ENCODE measurements at places on chromosomes 1 and 21.

GRCh38 chr1:238177960-238178645 is 287.4 kb upstream of the ZP4 start:
- DNase-seq, result no peak

DNA sequence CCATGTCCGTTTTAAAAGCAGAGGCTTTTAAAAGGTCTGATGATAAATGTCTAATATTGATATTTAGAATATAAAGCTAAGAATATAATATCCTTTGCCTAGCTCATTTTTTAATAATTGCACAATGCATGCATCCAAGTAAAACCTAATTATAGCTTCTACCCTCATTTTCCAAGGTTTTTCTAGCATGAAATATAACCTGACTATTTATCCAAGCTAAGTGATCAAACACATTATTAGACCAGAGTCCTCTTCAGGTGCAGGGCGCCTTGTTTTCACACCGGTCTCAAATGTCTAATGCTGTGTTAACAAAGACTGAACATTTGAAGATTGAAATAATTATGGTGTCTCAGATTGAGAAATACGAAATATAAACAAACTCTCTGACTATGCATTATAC is 648.9 kb upstream of the CXADR start:
- no peak for DNase-seq

GRCh38 chr1:185645162-185645640 is 89.0 kb upstream of the HMCN1 start:
- no peak for DNase-seq

- DNase-seq, result no peak
Measured at GRCh38 chr1:171220581-171221054, 27.7 kb upstream of the FMO1 start.

- DNase-seq, result no peak
Measured at GRCh38 chr1:57300186-57300585, 123.7 kb downstream of the DAB1 start.

- no peak for DNase-seq
Measured at GRCh38 chr1:245984390-245985155, 522.5 kb downstream of the SMYD3 start.

GRCh38 chr1:93446837-93447451 is 974 bp upstream of the FNBP1L start:
- no peak for DNase-seq

DNA sequence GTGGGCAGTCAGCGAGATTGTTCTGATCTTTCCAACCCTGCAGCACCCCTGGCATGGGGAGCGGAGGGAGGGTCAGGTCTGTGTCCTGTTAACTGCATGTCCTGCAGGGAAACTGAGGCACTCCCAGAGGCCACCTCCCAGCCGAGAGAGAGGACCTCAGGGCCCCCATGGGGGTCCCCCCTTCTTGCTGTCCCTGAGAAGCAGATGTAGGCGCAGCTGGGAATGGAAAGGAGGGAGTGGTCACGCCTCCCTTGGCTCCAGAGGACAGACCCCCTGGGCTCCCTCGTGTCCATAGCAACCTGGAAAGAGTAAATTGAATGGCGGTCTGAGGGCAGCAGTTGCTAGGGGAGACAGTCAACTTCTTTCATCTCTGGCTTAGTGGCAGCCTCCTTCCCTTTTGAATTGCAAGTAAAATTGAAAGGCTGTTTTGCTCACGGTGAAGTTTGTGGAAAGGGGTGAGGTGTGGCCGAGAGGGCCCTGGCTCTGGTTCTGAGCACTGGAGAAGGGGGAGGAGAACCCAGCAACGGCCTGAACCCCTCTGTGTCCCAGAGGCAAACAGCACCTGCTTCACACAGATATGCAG is 4.9 kb downstream of the CROCC start:
- DNase-seq, result no peak

DNA sequence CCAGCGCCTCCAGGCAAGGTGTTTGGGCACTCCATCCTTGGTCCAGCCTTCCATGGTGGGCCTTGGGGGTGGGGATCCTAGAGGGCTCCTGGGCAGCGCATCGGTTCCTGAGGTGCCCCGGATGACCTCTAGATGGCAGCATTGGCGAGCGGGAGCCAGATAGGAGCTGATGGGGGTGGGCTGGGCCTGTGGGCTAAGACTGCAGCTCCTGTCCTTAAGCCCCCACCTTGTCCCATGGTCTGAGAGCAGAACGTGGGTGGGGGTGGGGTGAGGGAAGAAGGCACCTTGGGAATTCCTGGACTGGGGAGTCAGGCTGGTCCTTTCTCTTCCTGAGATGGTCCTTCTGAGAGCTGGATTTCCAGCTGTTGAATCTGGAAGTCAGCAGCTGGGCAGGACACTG is 93.4 kb upstream of the CSF3R start:
- DNase-seq, result peak; percentile 67

- DNase-seq, result no peak
Measured at GRCh38 chr1:200238311-200238710, 171.5 kb downstream of the ZNF281 start.

GRCh38 chr21:38780879-38781278 is 24.9 kb upstream of the ETS2 start:
- peak; percentile 13 for DNase-seq

DNA sequence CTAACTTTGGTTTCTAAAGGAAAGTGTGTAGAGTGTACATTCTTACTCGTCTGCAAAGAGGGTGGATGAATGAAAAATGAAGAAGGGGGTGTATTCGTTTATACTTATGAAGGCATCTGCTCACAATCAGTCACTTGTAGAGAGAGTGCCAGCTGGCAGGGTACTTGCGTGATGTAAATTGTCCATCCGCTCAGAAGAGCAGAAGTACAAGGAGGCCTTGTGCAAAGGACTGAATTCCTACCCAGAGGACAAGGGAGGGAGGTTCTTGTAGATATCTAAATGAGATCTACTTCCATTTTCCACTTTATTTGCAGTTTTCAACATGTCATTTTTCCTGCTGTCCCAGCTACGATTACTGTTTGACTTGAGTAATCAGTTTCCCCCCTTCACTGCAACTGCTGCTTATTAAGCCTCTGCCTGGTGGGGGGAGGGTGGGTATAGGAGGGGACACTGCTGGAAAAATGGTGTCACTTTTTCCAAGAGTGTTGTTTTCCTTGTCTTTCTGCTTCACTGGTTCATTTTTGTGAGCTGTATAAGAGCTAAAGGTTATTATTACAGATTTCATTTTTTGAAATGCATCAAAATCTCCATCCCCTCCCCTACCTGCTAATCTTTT is 67.3 kb downstream of the LAMC1 start:
- DNase-seq, result no peak

DNA sequence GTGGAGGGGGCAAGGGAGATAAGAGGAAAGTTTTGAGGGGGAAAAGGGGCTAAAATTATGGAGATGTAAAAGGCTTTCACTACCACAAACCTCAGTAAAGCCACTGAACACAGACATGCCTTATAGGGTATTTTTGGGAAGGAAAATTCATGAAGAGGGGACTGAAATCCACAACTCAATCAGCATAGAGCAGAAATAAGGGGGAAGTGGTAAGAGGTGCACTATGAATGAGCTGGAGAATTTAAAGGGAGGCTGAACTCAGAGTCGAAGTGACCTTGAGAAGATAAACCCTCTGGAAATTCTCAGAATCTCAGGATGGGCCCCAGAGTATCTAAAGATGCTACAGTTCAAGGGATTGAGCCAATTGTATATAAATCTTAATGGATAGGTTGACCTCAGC is 15.3 kb downstream of the RHEX start:
- no peak for DNase-seq

GRCh38 chr1:47926461-47926999 is 70.7 kb downstream of the TRABD2B start:
- no peak for DNase-seq

DNA sequence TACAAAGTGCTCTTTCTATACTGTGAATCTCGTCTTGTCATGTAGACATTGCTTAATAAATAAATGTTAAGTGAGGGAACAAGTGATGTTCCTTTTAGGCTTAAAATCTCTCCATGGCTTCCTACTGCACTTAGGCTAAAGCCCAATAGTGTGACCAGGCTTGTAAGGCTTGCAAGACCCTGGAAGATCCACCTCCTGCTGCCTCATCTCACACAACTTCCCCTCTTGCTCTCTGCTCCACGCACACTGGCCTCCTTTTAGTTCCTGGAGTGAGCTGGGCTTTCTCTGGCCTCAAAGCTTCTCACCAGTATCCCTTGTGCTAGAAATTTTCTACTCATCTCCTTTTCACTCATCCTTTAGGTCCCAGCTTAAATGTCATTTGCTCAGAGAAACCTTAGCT is 41.5 kb upstream of the DIPK1A start:
- no peak for DNase-seq

DNA sequence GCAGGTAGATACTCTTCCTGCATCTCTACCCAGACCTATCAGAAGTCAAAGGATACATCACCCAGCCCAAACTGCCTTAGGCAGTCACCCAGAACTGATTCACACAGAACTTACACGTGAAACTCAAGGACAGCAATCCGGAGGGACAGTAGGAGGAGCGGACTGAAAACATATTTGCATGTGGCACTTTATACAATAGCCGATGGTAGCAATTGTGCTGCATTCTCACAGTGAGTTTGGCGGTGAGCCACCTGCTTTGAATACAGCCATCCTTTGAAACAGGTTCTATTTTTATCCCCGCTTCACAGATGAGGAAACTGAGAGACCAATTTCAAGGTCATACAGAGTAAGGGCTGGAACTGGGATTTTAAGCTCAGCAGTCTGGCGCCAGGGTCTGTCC is 69.5 kb downstream of the EDEM3 start:
- no peak for DNase-seq

- no peak for DNase-seq
Measured at GRCh38 chr1:221292652-221293051, 413.4 kb downstream of the HLX start.

DNA sequence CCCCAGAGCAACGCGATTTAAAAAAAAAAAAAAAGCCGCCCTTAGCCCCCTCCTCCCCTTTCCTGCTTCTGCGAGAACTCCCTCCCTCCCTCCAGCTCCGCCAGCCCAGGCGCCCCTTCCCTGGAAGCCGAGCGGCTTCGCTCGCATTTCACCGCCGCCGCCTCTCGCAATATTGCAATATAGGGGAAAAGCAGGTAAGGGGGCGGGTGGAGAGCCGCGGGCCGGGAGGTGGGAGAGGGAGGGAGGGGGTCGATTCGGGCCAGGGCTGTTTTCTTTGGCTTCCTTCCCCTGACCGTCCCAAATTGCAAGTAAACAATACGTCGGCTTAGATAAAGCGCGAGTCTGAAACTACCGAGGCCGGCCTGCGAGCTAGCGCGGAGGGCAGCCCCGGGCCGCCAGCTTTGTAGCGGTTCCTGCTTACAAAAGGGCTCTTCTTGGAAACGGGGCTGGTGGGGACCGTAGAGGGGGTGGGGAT is 408 bp downstream of the LMO4 start:
- no peak for DNase-seq

GRCh38 chr1:95753382-95754016 is 519.5 kb downstream of the RWDD3 start:
- no peak for DNase-seq

DNA sequence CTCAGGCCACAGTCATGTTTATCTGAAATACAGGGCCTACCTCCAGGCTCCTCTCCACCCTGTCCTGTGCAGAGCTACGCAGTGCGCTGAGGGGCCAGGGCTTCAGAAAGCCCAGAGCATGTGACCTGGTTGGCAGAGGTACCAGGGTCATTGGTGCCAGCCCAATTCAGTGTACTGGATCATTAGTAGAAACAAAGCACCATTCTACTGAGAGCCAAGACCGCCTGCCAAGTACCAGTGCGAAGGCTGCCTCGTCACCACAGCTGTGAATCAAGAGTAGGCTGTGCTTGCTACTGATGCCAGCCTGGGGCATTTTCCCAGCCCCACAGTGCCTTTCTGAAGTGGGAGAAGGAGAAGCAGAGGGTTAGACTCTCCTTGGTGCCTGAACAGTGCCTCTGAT is 59.8 kb downstream of the CAPN9 start:
- DNase-seq, result no peak

GRCh38 chr1:9181176-9181906 is 52.4 kb upstream of the GPR157 start:
- peak; percentile 82 for DNase-seq

DNA sequence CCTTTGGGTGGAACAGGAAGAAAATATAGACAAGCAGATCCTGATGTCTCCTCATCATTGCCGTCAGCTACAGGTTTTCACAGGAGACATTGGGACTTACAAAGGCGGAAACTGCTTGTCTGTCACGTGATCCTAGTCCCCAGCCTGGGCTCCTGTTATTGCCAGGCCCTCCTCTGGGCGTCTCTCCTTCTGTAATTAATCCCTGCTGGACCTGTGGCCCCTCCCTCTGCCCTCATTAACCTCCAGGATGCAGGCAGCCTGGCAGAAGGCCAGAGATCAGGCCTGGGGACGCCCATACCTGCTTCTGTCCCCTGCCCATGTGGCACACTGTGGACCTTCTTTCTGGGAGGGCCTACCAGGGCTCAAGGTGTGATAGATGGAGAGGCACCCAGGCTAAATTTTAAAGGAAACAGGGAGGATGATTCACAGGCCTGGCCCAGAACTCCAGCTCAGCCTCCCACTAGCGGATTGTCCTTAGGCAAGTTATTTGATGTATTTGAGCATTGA is 2.4 kb downstream of the S100A5 start:
- DNase-seq, result no peak

DNA sequence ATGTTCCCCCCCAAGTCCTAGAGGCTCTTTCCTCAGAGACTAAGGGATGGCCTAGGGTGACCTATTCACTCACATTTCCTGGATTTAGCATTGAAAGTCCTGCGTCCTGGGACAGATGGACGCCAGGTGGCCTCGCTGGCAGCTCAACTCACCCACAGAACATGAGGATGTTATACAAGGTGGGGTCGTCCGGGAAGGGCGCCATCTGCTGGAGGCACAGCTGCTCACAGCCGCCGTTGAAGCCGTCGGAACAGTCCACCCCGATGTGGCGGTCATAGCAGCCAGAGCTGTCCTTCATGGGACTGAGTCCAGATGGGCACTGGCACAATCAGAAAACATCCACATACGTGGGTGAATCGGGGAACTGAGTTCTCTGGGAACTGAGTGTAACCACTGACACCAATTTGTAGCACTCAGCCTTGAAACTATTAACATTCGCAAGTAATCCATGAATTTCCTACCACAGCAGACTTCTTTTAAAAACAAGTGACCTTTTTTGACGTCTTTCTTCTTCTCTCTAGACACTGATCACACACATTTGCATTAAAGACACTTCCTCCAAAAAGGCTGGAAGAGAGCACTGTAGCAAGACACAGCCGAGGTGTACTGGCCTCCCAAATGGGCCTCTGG is 215.4 kb downstream of the ASTN1 start:
- peak; percentile 24 for DNase-seq

GRCh38 chr1:224632921-224633321 is 16.8 kb downstream of the CNIH3 start:
- no peak for DNase-seq
